ENCODE measurements at places on chromosomes 13 and 19.

- DNase-seq, result peak; percentile 36
Measured at GRCh38 chr13:32639502-32640105, 53.4 kb downstream of the PDS5B start.

GRCh38 chr13:93151277-93151676, 75.3 kb upstream of the GPC6 start:
- DNase-seq, result peak; percentile 58

DNA sequence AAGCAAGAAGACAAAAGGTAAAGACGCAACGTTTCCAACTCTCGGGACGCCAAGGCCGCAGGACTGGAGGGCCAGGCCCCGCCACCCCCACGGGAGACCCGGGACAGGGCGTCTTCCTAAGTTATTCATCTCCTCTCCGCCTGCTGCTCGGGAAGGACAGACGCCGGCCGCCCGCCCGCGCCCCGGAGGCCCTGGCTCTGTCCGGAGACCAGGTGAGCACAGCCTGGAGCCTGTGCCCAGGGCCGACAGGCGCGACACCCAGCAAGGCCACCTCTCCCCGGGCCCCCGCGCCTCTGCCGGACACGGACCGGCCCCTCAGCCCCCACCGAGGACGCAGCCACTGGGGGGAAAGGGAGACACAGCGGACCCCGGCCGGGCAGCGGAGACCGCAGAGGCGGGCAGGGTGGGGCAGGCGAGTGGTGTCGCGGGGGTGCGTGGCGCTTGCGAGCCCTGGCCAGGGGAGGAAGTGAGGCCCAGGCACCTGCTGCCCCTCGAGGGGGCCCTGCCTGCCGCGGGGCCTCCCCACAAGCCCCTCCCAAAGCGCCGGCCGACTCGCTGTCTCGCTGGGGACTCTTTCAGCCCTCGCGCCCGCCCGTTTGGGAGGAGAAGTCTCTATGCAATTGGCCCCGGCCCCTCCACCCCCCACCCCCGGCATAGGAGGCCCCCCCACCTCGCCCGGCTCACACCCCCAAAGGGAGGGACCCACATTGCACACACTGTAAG, 17.2 kb downstream of the SMIM24 start:
- no peak for DNase-seq

GRCh38 chr13:110714797-110715394, 1.4 kb downstream of the ING1 start:
- DNase-seq, result no peak

Measured in AG04449 (cell line).